ENCODE measurements at places on chromosomes 7 and 10. TPM values are rescaled to one million over a fixed set of nuclear protein-coding genes. Genes with fewer than 3 reads are reported as not detected.

- DNase-seq, result no peak
Observed at GRCh38 chr10:12950583-12951128, 50.9 kb downstream of the CCDC3 start.

GRCh38 chr10:100008708-100009282, 952 bp downstream of the DNMBP start:
- no peak for DNase-seq

DNA sequence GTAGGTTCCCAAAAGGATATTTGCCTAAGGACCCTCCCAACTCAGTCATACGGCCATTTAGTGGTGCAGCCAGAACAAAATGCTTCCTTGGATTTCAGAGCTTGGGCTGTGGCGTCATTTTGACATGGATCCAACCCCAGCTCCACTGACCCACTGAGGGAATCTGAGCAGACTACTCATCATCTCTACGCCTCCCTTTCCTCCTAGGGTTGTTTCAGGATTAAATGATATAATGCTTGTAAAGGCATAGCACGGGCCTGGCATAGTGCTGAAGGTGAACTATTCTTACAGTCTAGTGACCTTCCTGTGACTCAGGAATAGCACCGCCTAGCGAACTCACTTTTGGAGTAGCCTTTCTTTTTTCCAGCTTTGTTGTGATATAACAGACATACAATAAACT, 70.3 kb upstream of the LOXL4 start:
- DNase-seq, result no peak

HOXA5 gene
- 13.1 TPM for total RNA-seq

EN2 gene
- not detected for total RNA-seq

DNA sequence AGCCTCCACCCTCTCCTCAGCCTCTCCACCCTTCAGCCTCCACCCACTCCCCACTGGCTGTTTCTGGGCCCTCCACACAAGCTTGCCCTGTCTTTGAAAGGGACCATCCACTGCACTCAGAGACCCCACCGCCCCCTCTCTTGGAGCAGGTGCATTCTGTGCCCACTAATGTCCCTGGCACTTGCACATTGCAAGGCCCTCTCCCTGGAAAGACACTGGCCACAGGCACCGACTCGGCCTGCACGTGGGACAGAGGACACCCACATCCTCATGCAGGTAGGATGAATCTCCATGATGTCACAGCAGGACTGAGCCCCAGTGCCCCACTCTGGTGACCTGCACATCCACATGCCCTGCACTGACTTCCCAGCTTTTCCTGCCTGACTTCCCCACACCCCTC, 36.8 kb upstream of the EBF3 start:
- DNase-seq, result no peak

Measured in pulmonary artery endothelial cell (primary cell).